CD4-positive, alpha-beta memory T cell (primary cell): ENCODE measurements at places on chromosomes 2 and 18. TPM values are rescaled to one million over a fixed set of nuclear protein-coding genes. Genes with fewer than 3 reads are reported as not detected.

The AQP12B gene
- total RNA-seq = not detected

The TUBA3E gene
- not detected for total RNA-seq

The PROM2 gene
- total RNA-seq = 1.1 TPM

The HOXD8 gene
- not detected for total RNA-seq

The IL37 gene
- not detected for total RNA-seq

The YPEL5 gene
- total RNA-seq = 88.4 TPM

The TBR1 gene
- total RNA-seq = not detected

The VWA3B gene
- total RNA-seq = not detected

The RBM44 gene
- 0.61 TPM for total RNA-seq

The ZRANB3 gene
- total RNA-seq = 5.0 TPM

The PMAIP1 gene
- total RNA-seq = 9.3 TPM

The LYPD6 gene
- total RNA-seq = not detected

The DYNAP gene
- total RNA-seq = not detected
